SHP77 (cell line): ENCODE measurements at places on chromosomes 3 and 15.

GRCh38 chr3:57757642-57758297, 1.7 kb downstream of the SLMAP start:
- no peak for DNase-seq

- DNase-seq: no peak
Observed at GRCh38 chr15:74917676-74918075, 11.0 kb upstream of the FAM219B start.

- no peak for DNase-seq
Observed at GRCh38 chr3:164470471-164470870, 607.8 kb downstream of the SI start.

GRCh38 chr15:52006702-52007340, 12.2 kb upstream of the MAPK6 start:
- no peak for DNase-seq

- no peak for DNase-seq
Observed at GRCh38 chr15:75178171-75178937, 23.3 kb upstream of the C15orf39 start.

GRCh38 chr15:65938604-65939003, 69.3 kb downstream of the RAB11A start:
- no peak for DNase-seq

DNA sequence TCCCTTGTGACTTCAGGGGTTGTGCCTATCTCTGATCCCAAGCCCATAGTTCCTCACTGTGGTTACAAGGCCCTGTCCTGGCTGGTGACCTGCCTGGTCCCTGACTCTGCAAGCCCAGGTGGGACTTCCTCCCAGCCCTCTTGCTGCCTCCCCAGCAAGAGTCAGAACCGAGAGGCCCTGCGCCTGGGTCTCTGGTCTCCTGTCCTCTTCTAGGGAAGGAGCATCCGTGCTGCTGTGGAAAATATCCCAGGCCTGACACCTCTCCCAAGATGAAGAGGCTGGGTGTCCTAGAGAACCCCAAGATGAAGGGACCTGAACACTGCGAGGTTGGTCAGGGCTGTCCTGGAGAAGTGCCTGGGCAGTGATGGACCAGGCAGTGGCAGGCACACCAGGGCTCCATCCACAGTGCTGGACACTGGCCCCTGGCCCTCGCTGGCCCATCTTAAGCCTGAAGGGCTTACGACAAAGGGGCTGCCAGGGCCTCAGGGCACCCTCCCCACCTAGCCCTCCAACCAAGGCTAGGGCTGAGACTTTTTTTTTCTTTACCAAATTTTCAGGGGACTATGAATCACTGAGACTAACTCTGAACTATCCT, 32.7 kb downstream of the PTH1R start:
- no peak for DNase-seq

DNA sequence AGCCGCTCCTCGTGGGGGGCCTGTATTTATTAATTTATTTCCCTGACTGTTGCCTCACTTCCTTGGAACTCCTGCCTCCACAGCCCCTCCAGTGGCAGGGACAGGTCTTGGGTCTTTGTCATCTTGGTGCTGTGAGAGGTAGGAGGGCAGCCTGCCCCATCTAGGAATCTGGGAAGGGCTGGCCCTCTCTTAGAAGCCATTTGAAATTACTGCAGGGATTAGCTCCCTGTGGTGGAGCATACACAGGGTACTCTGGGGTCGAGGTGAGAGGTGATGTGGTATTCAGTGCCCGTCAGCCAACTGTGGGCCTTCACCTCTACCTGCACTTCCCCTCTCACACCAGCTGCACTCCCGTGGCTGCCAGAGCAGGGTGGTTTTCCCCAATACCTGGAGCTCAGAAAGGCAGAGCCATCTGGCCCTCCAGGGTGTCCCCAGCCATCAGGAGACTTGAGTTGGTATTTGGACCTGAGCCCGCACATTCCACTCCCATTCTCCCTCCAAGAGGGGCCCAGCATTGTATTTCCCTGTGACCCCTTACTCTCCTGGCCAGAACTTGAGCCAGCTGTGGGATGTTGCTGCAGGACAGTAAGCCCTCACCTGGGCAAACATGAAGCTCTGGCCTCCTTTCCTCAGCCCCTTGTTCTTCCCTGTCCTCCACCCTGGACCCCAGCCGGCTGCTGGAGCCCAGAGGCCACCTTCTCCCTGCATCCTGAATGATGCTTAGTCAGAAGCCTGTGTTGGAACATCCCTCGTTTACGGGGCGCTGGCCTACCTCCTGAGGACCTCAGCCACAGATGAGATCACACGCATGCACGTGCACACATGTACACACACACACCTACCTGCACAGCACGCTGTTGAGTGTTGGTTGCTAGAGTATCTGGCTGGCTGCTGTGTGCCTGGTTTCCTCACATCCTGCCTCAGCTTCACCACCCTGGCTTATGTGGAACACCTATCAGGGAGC, 2.0 kb upstream of the JMJD7 start:
- DNase-seq: no peak

GRCh38 chr15:60379525-60380274, 18.1 kb downstream of the ANXA2 start:
- DNase-seq: no peak

GRCh38 chr3:52532838-52533622, 627 bp downstream of the NT5DC2 start:
- no peak for DNase-seq

DNA sequence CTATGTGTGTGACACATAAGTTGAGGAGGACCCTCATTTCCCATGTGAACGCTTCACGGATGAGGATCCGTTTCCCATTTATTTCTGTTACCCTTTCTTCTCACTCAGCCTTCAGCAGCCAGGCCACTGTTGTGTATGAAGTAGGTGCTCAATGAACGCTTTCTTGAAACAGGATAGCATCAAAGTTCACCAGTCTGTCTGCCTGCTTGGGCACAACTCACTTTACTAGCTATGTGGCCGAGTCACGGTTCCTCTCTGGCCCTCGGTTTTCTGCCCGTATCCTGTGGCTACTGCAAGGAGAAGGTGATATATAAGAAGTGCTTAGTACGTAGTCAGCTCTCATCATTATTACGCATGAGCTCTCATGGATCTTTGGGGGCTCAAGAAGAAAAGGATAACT, 22.4 kb downstream of the ACSBG1 start:
- DNase-seq: no peak

GRCh38 chr3:114214542-114215341, 22.6 kb downstream of the ZNF80 start:
- DNase-seq: no peak

DNA sequence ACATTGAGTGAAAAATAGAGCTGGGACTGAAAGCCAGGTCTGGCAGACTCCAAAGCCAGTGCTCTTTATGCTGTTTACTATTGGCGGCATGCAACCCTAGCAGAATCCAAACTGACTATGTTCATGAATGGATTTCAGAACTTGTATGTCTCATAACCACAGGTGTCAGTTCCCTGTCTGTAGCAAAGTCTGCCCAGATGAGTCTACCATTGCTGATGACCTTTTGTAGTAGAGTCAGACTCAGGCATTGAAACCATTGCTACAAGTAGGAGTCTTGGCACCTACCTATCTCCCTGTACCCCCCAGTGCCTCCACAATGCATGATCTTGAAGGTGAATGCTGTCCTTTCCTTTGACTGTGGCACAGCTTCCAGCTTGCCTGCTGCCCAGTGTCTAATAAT, 157.2 kb upstream of the ROPN1 start:
- no peak for DNase-seq

- DNase-seq: no peak
Observed at GRCh38 chr3:172097585-172097984, 58.2 kb downstream of the FNDC3B start.

GRCh38 chr15:60362321-60363086, 35.3 kb downstream of the ANXA2 start:
- no peak for DNase-seq

DNA sequence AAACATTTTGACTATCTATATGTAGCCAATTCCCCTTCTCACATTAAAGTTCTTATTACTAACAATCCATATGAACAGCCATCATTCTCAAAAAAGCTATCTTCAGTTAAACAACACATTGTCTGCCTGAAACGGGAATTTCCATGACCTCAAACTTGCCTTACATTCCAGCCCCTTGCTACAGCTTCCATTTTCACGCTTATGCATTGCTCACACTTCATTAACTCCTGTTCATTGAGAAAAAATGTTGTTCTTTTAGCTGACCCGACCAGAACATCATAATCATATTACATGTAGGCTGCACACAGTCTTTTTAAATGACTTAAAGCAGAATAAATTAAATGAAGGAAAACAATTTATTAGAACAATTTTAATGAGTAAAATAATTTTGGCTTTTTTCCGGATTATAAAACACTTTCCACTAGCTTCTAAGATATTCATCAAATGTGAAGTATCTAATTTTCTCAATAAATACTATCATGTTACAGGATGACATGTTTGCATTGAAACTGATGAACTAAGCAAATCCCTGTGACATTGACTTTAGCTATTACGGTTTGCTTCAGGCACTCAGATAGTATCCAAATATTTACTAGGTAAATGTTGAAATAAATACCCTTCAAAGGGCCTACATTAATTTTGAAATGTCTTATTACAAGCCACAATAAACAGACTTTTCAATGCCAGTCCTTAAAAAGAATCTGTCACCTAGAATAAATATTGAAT, 49.9 kb downstream of the P3H2 start:
- no peak for DNase-seq

GRCh38 chr3:29949940-29950616, 656.3 kb upstream of the TGFBR2 start:
- no peak for DNase-seq

DNA sequence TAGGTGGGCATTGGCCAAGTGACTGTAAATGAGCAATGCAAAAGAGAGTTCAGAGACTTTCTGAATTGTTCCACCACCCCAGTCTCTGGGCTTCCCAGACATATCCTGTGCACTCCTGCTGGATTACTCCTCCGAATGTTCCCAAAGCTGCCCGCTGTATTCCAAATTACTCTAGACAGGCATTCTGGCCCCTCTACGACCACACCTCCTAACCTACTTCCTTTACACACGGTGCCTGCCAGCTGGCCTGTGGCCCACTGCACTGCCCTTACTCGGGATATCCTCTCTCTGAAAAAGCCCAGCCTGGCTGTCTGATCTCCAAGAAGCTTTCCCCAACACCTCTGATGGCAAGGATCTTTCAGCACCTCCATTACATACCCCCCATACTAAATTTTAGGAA, 66.6 kb downstream of the DUT start:
- DNase-seq: no peak

- DNase-seq: no peak
Observed at GRCh38 chr3:152356870-152357276, 88.1 kb downstream of the MBNL1 start.

DNA sequence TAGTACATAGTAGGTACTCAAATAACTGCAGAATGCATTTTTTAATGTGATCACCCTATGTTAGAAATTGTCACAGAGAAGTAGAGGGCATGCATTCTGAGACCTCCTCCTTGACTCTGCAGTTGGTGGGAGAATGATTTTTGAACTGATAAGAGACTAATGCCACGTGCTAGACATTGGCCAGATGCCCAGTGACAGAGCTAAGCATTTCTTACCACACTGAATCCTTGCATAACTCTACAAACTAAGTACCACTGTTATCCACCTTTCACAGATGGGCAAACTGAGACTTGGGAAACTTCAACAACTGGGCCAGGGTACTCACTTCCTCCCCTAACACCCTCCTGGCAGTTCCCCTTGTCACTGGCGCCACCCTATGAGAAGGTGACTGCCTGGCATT, 33.5 kb upstream of the SPATA12 start:
- no peak for DNase-seq

- DNase-seq: no peak
Observed at GRCh38 chr15:76577879-76578512, 241.4 kb downstream of the ISL2 start.

DNA sequence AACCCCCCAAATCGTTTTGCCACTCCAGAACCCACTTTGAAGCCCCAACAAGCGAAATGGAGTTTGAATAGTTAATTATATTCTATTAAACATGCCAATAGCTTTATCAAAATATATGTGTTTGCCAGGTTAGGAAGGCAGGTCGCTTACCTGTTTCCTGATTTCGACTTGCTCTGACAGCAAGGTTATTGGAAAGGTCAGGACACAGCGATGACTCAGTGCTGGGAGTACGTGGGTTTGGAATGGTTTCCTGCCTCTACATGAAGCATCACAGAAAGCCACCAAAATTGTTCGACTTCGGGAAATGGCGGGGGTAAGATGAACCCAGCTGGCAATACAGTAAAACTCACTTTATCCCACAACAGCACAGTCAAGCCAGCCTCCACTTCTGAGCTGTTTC, 135.6 kb upstream of the ABI3BP start:
- no peak for DNase-seq

DNA sequence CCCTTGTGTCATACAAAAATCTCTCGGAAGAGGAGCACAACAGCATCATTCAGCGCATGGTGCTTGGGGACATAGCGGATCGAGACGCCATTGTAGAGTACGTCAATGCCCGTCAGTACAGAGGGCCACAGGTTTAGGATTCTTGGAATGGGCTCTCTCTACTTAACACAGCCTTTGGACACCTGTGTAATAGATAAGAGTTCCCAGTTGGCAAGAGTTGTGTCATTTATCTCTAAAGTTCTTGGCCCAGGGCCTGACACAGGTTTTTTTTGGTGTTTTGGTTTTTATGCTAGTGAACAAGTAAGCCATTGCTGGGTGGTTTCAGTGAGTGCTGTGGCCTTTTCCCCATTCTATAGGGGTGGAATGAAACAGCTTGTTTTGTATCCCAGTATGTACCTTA, 54.1 kb downstream of the SNRK start:
- no peak for DNase-seq

GRCh38 chr15:74835312-74835823, 7.6 kb downstream of the ULK3 start:
- peak; percentile 70 for DNase-seq

GRCh38 chr3:171349392-171349791, 110.8 kb downstream of the TNIK start:
- no peak for DNase-seq

DNA sequence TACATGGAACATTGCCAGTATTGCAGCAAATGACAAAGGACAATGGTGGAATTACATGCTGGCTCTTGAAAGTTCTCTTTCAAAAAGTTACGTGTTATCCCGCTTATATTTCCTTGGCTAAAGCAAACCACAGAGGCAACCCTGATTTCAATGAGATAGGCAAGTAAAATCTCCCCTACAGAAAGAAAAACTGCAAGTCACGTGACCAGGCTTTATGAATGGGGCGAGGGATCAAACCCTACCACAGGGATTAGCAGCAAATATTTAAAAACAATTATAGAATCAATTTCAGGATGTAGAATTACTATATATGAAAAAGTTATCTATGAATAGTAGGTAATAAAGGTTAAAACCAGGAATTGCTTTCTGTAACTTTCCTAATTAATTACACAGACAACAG, 603.4 kb upstream of the GBE1 start:
- DNase-seq: no peak

- DNase-seq: peak; percentile 22
Observed at GRCh38 chr3:101381809-101382208, 61.4 kb upstream of the IMPG2 start.

DNA sequence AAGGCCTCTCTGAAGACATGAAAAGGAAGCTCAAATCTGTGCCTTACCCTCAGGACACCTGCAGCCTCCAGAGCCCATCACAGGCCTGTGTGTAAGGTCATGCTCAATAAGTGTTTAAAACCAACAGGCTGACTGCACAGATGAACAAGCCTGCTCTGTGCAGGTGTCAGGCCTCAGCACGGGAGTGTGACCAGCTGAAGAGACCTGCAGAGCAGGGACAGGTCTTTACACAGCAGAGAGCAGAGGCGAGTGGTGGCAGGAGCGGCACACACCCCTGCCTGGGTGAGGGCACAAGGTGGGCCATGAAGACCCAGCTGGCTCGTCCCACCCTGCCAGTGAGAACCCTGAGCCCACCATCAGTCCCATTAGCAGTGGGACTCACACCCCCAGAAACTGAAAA, 56.9 kb downstream of the ROPN1B start:
- DNase-seq: no peak

GRCh38 chr3:169060037-169060436, 603.5 kb downstream of the MECOM start:
- DNase-seq: no peak
